ENCODE measurements at places on chromosomes 2 and 18.

GRCh38 chr2:70214365-70214764 lies 23.5 kb upstream of the C2orf42 start:
- no peak for DNase-seq

- DNase-seq: no peak
These were observed 39.6 kb downstream of the INHBB start for GRCh38 chr2:120385355-120386127.

DNA sequence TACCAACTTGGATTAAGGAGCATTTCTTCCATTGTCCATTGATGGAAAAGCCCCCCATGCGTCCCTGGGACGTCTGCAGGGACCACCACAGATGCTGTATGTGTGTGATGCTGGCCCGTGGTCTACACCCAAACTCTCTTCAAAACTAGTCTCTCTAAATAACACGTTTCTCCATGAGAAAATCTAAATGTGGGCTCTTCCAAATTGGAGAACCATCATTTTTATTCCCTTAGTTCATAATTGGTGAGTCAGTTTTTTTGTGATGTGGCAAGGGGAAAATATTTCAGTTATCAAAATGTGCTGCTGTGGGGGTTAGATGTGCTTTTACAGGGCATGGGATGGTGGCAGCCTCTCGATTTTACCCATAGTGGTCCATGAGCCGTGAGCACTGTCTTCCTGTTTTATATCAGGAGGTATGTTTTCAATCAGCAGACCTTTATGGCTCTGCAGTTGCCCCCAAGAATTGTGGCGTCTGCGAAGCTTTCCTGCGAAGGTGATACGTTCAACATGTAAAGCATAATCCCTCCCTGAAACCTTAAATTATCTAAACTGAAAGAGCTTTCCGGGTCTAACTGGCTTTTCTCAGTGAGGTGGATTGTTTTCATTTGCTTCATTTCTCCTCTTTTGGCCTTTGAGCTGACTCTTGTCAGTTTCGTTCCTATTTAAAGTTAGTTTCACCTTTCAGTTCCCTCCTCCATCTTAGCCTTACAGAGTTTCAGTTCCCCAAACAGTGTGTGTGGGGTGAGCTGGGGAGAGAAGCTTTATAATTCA lies 78.4 kb downstream of the SETBP1 start:
- DNase-seq: peak; percentile 58

DNA sequence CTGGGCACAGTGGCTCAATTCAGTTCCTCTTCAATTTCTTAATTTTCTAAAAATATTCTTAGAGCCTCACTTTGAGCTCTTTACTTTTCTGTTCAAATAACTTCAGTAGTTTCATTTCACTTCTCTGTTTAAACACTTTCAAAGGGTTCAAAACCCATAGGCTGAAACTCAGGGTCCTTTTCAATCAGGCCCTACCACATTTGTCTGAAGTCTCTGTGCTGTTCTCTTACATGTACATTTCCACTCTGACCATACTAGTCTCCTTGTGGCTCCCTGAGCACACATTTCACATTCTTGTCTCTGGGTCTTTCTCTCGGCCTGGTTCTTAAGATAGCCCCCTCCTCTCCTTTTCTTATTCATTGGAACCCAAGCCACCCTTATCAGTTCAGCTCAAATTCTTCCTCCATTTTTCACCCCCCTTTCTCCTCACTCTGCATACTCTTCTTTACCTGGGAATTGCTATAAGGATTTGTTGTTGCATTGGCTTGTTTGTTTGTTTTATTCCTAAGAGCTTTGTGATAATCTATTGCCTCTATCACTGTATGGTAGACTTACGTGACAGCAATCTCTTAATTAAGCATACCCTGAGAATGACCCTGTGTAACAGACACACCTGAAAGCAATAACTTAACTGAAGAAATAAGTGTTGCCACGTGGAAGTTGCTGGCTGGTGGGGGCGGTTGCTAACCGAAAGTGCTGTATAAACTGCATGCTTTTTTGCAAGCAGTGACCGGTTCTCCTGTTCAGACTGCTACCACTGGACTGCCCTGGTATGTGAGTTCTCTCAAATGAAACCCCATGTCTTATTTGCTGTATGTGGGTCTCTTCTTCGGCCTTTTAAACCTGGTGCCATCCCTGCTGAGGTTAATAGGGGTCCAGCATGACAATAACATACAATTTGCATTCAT lies 27.7 kb upstream of the ACADL start:
- DNase-seq: no peak

DNA sequence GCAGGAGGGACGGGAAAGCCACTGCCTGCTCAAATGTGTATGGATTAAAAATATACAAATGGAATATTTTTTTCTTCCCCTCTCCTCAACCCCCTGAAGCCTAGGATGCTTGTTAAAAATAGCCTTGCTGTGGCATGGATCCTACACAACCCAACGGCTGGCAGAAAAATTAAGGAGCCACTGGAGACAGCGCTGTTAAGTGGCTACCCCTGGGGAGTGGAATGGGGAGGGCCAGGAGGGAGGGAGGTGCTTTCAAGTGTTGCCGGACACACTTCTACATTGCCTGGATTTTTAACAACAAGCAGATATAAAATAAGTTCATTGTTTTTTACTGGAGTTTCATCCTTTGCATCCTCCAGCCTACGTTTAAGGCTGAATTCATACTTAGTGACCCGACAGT lies 66.6 kb downstream of the ZBTB7C start:
- no peak for DNase-seq

GRCh38 chr2:229616433-229616832 lies 97.9 kb downstream of the DNER start:
- no peak for DNase-seq

DNA sequence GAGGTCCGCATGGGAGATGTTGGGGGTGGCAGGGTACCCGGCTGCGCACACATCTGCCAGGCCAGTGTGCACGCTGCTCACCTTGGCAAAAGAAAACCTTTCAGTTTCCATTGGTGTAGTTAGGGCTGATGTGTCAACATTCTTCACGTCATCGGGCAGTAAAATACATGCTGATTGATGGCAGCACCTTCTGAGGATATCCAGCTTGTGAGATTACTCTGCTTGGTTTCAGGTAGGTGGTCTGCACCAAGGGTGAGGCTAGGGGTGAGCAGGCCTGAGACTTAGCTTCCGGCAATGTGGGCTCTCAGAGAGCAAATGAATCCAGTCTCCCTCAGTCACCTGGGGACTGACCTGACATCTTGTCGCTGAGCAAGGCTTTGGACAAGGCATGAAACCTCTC lies 19.3 kb upstream of the ACKR3 start:
- DNase-seq: no peak

GRCh38 chr2:215215637-215216036 lies 77.2 kb upstream of the ABCA12 start:
- no peak for DNase-seq

- no peak for DNase-seq
These were observed 67.8 kb downstream of the SRBD1 start for GRCh38 chr2:45543257-45543656.

DNA sequence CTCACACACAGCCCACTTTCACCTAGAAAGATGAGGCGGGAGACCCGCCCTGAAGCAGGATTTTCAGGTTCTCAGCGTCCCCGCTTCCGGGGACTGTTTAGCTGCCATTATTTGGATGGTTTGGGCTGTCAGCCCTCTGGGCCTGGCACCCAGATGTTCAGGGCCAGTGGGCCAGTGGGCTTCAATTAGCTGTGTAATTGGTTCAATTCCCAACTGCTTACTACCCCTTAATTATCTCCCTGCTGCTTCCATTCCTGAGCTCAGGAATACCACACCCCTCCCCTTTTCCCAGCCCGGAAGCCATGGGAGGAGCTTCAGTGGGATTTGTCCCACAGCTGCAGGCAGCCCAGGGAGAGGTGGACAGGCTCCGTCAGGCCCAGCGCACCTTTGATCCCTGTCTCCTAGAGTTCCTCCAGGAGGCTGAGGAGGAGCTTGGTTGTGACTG lies 114.1 kb upstream of the MYCN start:
- DNase-seq: no peak

- DNase-seq: no peak
These were observed 138.6 kb upstream of the SCN7A start for GRCh38 chr2:166632616-166633015.

- no peak for DNase-seq
These were observed 96.4 kb downstream of the C1QL2 start for GRCh38 chr2:119062179-119062578.

- DNase-seq: no peak
These were observed 151.0 kb downstream of the TPO start for GRCh38 chr2:1563943-1564891.

DNA sequence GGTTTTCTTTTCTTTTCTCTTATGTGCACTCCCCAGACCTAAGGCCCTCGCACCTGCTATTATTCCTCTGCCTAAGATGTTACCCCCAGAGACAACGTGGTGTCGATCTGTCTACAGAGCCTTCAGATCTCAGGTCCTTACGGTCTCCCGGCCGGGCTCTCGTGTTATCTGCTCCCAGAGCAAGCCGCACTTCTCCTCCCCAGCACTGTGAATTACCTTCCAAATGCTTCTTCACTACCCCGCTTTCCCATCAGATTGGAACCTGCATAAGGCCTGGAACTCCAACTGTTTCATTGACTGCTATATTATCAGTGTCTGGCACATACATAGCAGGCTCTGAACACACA lies 71.2 kb upstream of the ODC1 start:
- no peak for DNase-seq

- DNase-seq: no peak
These were observed 141.1 kb upstream of the ALPP start for GRCh38 chr2:232237464-232237863.

Data from stimulated activated CD4-positive, alpha-beta T cell treated with anti-CD3 and anti-CD28 coated beads, TNF-alpha, amount 100 ng/mL, for 48 hours (primary cell).